ENCODE measurements at places on chromosomes 6 and 20.

DNA sequence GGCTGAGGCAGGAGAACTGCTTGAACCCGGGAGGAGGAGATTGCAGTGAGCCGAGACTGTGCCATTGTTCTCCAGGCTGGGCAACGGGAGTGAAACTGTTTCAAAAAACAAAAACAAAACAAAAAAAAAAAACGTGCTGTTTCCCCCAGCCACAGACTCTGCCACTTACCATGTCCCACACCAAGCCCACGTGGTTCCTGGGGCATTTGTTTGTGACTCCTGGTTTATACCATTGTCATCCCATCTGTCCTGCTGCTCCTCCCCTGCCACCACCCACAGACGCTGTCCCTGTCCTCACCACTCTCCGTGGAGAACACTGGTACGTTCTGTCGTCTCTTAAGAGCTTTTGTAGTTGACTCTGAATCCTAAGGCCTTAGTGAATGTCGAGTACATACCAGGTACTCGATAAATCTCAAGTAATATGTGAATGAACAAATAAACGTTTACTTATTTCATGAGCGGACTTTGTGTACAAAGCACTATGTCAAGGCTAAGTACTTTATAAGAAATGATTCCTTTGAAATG is 48.0 kb upstream of the KIF13A start:
- no peak for ATAC-seq

- no peak for ATAC-seq
Measured at GRCh38 chr6:10736731-10737130, 10.9 kb upstream of the TMEM14B start.

GRCh38 chr6:65448866-65449265 is 258.2 kb downstream of the EYS start:
- ATAC-seq, result no peak

- no peak for ATAC-seq
Measured at GRCh38 chr6:170097505-170098427, 193.1 kb downstream of the DLL1 start.

GRCh38 chr6:105250533-105250932 is 70.7 kb upstream of the POPDC3 start:
- no peak for ATAC-seq

GRCh38 chr6:142929751-142930358 is 15.1 kb downstream of the HIVEP2 start:
- ATAC-seq, result peak; percentile 22

DNA sequence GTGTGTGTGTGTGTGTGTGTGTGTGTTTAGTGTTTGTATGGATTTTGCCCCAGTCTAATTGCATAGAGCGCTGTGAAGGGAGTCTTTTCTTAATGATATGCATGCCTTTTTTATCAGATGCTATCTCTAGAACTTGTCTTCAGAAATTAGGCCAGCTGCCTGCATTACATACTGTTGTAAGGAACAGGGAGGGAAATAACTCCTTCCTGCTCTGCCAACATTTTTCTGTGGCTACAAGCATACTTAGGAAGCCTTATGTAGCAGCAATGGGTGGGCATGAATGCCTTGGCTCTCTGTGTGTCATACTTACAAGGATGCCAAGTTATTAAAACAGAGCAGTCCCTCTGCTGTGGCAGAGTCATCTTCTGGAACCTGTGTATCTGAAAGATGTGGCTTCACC is 8.0 kb upstream of the COL21A1 start:
- ATAC-seq, result no peak

GRCh38 chr6:106666282-106667021 is 37.1 kb downstream of the QRSL1 start:
- peak; percentile 13 for ATAC-seq

- ATAC-seq, result no peak
Measured at GRCh38 chr6:90204327-90205056, 92.2 kb downstream of the BACH2 start.

- ATAC-seq, result no peak
Measured at GRCh38 chr6:137910424-137910834, 43.4 kb downstream of the TNFAIP3 start.

All from activated CD4-positive, CD25-positive, alpha-beta regulatory T cell treated with anti-CD3 and anti-CD28 coated beads, Interleukin-2, amount 50 U/mL, for 24 hours (primary cell).